ENCODE measurements at places on chromosomes 2 and 18.

- no peak for DNase-seq
Measured at GRCh38 chr2:273333-273732, 8.6 kb downstream of the ACP1 start.

- DNase-seq: no peak
Measured at GRCh38 chr2:8644605-8645175, 37.2 kb upstream of the ID2 start.

- DNase-seq: no peak
Measured at GRCh38 chr18:78403371-78403770, 576.2 kb upstream of the SALL3 start.

- DNase-seq: no peak
Measured at GRCh38 chr18:64674694-64675093, 525.8 kb upstream of the LINC00305 start.

DNA sequence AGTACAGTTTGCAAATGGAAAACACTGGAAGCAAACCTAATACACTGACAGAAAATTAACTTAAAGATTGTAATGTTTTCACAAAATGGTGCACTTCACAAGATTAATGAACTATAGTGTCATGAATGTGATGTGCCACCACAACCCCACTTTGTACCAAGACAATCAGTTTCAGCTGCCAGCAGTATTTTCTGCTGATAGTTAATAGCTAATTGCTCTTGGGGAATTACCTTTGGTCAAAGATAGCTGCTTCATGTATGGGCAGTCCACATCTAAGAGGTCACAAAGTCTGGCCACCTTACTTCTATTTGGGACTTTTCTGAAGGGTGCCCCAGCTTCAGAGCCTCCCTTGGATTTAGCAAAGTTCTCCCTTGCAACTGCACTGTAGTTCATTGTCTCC lies 254.0 kb downstream of the CALCRL start:
- no peak for DNase-seq

DNA sequence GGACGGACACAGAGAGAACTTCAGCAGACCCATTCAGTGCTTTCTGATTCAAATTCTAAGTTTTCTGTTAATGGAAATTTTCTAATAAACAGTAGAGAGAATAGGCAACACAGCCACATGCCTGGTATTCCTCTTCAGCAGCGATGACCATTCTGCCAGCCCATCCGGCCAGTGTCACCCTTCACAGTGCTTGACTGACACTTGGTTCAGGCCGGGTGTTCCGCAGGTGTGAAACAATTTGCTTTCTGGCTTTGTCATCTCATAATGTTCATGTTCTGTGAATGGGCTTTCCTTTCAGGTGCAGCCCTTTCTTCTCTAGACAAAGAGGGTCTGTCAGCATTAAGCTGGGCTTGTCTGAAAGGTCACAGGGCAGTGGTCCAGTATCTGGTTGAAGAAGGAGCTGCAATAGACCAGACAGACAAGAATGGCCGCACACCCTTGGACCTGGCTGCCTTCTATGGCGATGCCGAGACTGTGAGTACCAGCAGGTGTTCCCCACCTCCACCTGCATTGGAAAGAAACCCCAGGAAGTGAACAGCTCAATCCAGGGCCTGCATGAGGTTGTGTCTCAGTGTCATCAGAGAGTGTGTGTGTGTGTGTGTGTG lies 67.0 kb downstream of the WDSUB1 start:
- DNase-seq: no peak

GRCh38 chr18:53567929-53568574 lies 656.4 kb downstream of the MBD2 start:
- peak; percentile 8 for DNase-seq

- no peak for DNase-seq
Measured at GRCh38 chr18:7950380-7951136, 383.4 kb downstream of the PTPRM start.

DNA sequence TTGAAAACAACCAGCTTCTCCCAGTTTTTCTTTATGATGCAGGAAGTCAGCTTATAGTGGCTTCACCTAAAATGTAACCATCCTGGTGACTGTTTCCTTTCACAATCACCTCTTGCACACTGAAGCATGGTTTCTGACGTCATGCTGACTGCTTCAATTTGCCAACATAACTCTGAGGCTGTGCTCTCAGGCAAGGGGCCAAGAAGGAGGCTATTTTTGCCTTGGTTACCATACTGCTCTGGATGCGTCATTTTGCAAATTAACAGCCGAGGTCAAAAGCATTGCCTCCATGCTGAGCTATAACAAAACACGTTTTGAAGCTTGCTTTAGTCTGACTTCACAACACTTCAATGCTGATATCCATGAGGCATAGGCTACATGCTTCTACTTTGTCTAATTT lies 397.8 kb downstream of the METTL4 start:
- no peak for DNase-seq

- peak; percentile 8 for DNase-seq
Measured at GRCh38 chr18:34397286-34397896, 172.7 kb upstream of the NOL4 start.

- DNase-seq: no peak
Measured at GRCh38 chr2:112276954-112277353, 1.6 kb downstream of the ZC3H6 start.

GRCh38 chr2:240155745-240156390 lies 15.4 kb upstream of the OTOS start:
- DNase-seq: no peak

DNA sequence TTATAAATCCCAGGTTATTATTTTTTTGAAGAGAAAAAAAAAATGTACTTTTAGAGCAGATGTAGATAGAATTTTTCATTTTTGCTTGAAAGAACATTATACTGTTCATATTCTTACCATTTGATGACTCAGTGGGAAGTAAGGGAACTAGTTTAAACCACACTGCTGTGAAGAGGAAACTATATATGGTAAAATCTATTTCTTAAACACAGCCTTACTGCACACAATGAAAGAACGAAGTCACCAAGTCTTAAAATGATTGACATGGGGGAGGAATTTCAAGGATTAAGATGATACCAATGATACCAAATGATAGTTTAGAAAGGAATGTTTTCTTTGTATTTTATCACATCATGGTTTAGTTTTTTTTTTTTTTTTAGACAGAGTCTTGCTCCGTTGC lies 5.0 kb downstream of the ACTR2 start:
- no peak for DNase-seq

DNA sequence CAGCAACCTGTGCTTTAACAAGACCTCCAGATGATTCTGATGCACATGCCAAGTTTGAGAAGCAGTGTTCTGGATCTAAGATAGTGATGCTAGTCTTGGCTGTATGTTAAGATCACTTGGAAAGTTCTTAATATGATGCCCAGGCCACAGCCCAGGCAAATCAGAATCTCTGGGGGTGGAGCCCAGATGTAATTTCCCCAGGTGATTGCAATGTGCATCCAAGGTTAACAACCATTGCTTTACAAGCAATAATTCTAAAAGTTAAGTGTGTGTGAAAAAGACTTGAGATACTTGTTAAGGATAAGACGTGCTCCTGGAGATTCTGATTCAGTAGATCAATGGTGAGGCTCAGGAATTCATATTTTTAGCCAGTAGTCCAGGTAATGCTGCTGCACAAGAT lies 44.3 kb upstream of the MYO1B start:
- no peak for DNase-seq

GRCh38 chr2:23065936-23066335 lies 319.0 kb upstream of the KLHL29 start:
- no peak for DNase-seq

DNA sequence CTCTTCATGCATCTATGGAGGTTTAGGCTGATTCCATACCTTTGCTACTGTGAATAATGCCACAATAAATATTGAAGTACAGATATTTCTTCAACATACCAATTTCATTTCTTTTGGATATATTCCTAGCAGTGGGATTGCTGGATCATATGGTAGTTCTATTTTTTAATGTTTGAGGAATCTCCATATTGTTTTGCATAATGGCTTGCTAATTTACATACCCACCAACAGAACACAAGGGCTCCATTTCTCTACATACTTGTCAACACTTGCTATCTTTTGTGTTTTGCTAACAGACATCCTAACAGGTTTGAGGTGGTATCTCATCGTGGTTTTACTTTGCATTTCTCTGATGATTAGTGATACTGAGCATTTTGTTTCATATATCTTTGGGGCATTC lies 253.2 kb downstream of the ZNF804A start:
- no peak for DNase-seq
